Stimulated activated CD8-positive, alpha-beta memory T cell treated with anti-CD3 and anti-CD28 coated beads, Interleukin-7, amount 100 ng/mL, for 4 hours (primary cell): ENCODE measurements at places on chromosomes 5 and 9.

DNA sequence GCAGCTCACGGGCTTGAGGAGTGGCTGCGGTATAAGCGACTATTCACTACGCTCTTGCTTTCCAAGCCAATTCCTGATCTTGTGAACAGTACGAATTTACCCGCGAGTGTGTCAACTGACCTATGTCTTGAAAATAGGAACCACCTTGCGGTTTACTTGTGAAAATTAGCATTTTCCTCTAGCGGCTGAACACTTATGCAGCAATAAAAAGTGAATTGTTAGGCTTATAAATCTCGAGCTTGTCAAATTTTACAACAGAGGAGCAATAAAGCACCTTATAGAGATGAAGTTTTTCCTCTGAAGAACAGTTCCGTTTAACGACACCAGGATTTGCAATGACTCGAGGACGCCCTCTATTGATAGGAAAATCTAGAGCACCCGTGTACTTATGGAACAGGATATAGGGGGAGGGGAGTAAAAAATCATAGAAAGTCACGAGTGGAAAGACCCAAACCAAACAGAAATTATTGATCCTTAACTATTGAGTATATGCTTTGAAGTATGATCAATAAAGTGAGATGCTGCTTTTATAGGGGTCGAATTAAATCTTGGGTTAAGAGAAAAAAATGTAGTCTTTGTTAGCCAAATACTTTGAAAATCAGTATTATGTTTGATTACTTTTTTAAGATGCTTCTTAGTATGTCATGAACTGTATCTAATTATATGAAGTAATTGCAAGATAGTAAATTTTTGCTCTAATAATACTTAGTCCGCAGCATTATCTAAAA lies 1.9 kb upstream of the RGMB start:
- no peak for DNase-seq

- DNase-seq = no peak
Observed at GRCh38 chr9:127135056-127135745, 12.8 kb upstream of the ANGPTL2 start.

DNA sequence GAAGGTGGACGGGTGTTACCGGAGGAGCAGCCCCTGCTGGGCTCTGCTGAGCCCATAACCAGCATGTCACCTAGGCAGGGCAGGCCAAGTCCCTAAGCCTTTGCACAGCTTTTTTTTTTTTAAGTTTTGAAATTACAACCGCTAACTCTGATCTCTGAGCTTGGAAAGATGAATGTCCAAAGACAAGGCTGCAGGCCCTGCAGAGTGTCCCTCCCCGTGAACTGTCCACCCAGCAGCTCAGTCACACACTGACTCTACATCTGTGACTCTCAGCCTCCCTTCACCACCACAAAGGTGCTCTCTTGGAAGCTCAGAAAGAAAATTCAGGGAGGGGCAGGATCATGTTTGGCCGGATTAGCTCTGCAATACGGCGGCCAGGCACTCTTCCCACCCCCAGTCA lies 119.0 kb upstream of the PPP1R26 start:
- no peak for DNase-seq

DNA sequence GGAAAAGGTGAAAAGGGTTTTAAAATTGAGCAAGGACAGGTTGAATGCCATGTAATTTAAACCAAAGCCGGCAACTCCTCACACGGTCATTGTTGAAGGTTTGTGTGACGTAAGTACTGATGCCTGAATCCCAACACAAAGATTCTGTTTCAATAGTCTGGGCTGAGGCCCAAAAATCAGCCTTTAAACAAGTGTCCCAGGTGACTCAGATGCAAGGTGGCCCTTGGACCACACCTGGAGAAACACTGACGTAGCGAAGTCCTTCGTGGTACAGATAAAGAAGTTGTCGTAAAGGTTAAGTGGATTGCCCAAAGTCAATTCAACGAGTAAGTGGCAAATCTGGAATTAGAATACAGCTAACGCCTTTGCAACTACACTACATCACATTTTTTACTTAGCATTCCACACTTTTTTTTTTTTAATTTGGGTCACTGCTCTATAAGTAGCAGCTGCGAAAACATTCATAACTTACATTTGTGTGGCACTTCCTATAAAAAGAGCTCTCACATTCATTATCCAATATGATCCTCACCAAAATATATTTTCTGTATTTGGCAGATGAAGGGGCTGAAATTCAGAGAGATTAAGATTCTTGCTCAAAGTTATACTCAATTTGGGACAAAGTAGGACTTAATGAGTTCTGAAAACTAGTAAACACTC lies 111.3 kb downstream of the LPAR1 start:
- DNase-seq = no peak

DNA sequence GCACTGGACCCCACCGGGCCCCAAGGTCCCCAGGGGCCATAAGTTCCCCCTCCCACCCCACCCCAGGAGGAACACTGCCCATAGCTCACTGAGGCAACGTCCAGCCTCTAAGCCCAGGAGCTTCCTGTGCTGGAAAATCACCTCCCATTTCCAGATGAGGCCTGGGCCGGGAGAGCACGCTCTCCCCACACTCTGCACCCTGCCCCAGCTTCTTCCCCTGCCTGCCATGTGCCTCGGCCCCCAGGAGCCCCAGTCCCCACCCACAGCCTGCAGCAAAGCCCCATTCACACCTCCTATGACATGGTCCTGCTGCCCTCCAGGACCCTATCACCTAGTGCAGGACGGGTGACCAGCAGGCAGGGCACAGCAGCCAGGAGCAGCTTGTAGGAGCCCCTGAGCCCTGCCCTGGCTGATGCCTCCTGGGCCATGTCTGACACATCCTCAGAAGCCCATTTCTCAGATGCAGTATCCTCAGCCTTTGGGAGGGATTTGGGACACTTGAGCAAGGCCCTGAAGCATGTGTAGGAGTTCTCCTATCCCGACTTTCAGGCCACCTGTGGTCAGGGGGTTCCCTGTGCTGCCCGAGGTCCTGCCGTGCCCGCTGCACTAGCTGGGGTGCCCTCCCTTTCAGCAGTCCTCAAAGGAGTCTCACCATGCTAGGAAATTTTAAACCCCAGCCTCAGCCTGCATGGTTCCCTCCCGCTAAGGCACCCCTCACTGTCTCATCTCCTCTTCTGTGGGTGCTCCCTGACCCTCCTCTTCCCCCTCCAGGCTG lies 119.4 kb upstream of the FOXD4L5 start:
- DNase-seq = no peak

DNA sequence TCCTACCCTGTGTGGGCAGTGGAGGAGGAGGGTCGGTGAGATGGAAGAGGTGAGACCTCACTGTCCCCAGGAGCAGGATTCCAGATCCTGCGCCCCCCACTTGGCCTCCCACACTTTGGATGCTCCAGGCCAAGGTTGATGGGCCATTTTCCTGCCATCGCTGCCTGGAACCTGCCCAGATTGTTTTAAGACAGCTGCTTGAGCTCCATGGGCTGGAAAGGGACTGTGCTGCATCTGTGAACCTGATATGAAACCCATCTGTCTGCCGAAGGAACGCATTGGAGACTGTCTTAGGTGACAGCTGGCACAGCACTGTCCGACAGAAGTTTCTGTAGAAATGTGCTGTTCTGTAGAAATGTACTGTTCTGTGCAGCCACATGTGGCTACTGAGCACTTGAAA lies 72.7 kb upstream of the SLC25A48 start:
- DNase-seq = no peak

- no peak for DNase-seq
Observed at GRCh38 chr9:76766126-76766525, 1.9 kb downstream of the PCA3 start.
